ENCODE measurements at places on chromosomes 2 and 18. TPM values are rescaled to one million over a fixed set of nuclear protein-coding genes. Genes with fewer than 3 reads are reported as not detected.

Gene IL36G
- total RNA-seq: not detected

Gene CFLAR
- total RNA-seq: 13.6 TPM

Gene HS6ST1
- total RNA-seq: 20.0 TPM

Gene GAL3ST2
- not detected for total RNA-seq

Gene DSC3
- total RNA-seq: not detected

Gene RAB17
- total RNA-seq: 3.6 TPM

Gene VWA3B
- total RNA-seq: not detected

Gene NT5C1B
- not detected for total RNA-seq

All from SJCRH30 (cell line).